ENCODE measurements at places on chromosomes 7 and 10. TPM values are rescaled to one million over a fixed set of nuclear protein-coding genes. Genes with fewer than 3 reads are reported as not detected.

Gene SPOCK2
- total RNA-seq = 158 TPM

Gene ADCY1
- total RNA-seq = 1.2 TPM

Gene TMEM184A
- 0.14 TPM for total RNA-seq

Gene SLC39A12
- total RNA-seq = not detected

Gene PRPS1L1
- not detected for total RNA-seq
